Ovary (tissue), 10 donors: ENCODE measurements at places on chromosomes 7 and 10. TPM values are rescaled to one million over a fixed set of nuclear protein-coding genes. Genes with fewer than 3 reads are reported as not detected.

Gene CDHR3
- 12.4 TPM for total RNA-seq

Gene HIPK2
- total RNA-seq = 38.4 TPM

Gene TEX36
- not detected for total RNA-seq

Gene ARHGAP19
- 13.6 TPM for total RNA-seq

Gene CABCOCO1
- total RNA-seq = 0.55 TPM

Gene MBLAC1
- 3.5 TPM for total RNA-seq

Gene FIGNL1
- total RNA-seq = 6.8 TPM

Gene CCDC146
- 10.3 TPM for total RNA-seq

Gene LRRTM3
- total RNA-seq = 1.3 TPM

Gene INHBA
- 2.1 TPM for total RNA-seq

Gene BLVRA
- 75.1 TPM for total RNA-seq

Gene C7orf57
- total RNA-seq = not detected

Gene THAP5
- total RNA-seq = 40.4 TPM

Gene BLNK
- total RNA-seq = 4.3 TPM

Gene CHST3
- total RNA-seq = 26.0 TPM

Gene HOXA10
- total RNA-seq = 0.46 TPM

Gene MMD2
- total RNA-seq = not detected

Gene GSTO2
- total RNA-seq = 6.5 TPM

Gene TAS2R41
- total RNA-seq = not detected

Gene TRIM73
- 4.0 TPM for total RNA-seq

Gene TRIM4
- 45.1 TPM for total RNA-seq

Gene SLC29A4
- 2.2 TPM for total RNA-seq

Gene SCIN
- total RNA-seq = 5.1 TPM

Gene CTAGE4
- total RNA-seq = 11.1 TPM

Gene LIPM
- total RNA-seq = not detected

Gene HPS6
- 20.9 TPM for total RNA-seq

Gene C10orf53
- total RNA-seq = not detected

Gene FKBP9
- total RNA-seq = 65.6 TPM

Gene PDZD7
- total RNA-seq = 0.74 TPM

Gene DLX5
- 1.3 TPM for total RNA-seq

Gene IFIT1B
- total RNA-seq = not detected

Gene ABCB1
- total RNA-seq = 13.2 TPM

Gene CYP26C1
- 0.08 TPM for total RNA-seq

Gene NFKB2
- total RNA-seq = 36.6 TPM

Gene GHRHR
- total RNA-seq = not detected

Gene FAM25G
- not detected for total RNA-seq

Gene CH25H
- total RNA-seq = 2.4 TPM

Gene ZP3
- total RNA-seq = 11.2 TPM

Gene PPP1R3C
- total RNA-seq = 16.7 TPM

Gene MMRN2
- total RNA-seq = 11.3 TPM

Gene ITPRID1
- not detected for total RNA-seq

Gene PILRA
- 3.3 TPM for total RNA-seq

Gene TMEM213
- total RNA-seq = not detected

Gene BMPR1A
- 55.8 TPM for total RNA-seq
